ENCODE measurements at places on chromosomes 13 and 19. TPM values are rescaled to one million over a fixed set of nuclear protein-coding genes. Genes with fewer than 3 reads are reported as not detected.

NLRP9 gene
- not detected for total RNA-seq

ATP1A3 gene
- total RNA-seq = not detected

OR7D2 gene
- not detected for total RNA-seq

PALM3 gene
- 0.30 TPM for total RNA-seq

MYH14 gene
- total RNA-seq = not detected

STARD13 gene
- total RNA-seq = 17.0 TPM

SIGLEC5 gene
- total RNA-seq = not detected

CYP4F12 gene
- total RNA-seq = 0.70 TPM

POU4F1 gene
- total RNA-seq = not detected

PRKCSH gene
- total RNA-seq = 102 TPM

BBC3 gene
- total RNA-seq = 12.3 TPM

NECTIN2 gene
- total RNA-seq = 80.6 TPM

ZFP82 gene
- 5.9 TPM for total RNA-seq

CEACAM21 gene
- total RNA-seq = not detected

TMEM221 gene
- 0.12 TPM for total RNA-seq

KCTD4 gene
- total RNA-seq = 0.53 TPM

FGF21 gene
- total RNA-seq = not detected

TMEM143 gene
- 2.6 TPM for total RNA-seq

DNAAF3 gene
- total RNA-seq = 0.23 TPM

ARRDC5 gene
- total RNA-seq = 0.12 TPM

KLK1 gene
- not detected for total RNA-seq

CYP4F8 gene
- not detected for total RNA-seq

B3GNT8 gene
- total RNA-seq = 0.60 TPM
